NCI-H2029 (cell line): ENCODE measurements at places on chromosomes 7 and 10.

- DNase-seq, result peak; percentile 8
These were observed 744 bp downstream of the PPRC1 start for GRCh38 chr10:102133373-102134195.

GRCh38 chr10:30422981-30423654, 10.9 kb upstream of the MAP3K8 start:
- DNase-seq, result no peak

GRCh38 chr10:50561816-50562215, 61.9 kb downstream of the SGMS1 start:
- no peak for DNase-seq

GRCh38 chr10:78815702-78816334, 252.9 kb upstream of the ZMIZ1 start:
- no peak for DNase-seq

GRCh38 chr10:53314876-53315275, 542.3 kb upstream of the MBL2 start:
- no peak for DNase-seq

DNA sequence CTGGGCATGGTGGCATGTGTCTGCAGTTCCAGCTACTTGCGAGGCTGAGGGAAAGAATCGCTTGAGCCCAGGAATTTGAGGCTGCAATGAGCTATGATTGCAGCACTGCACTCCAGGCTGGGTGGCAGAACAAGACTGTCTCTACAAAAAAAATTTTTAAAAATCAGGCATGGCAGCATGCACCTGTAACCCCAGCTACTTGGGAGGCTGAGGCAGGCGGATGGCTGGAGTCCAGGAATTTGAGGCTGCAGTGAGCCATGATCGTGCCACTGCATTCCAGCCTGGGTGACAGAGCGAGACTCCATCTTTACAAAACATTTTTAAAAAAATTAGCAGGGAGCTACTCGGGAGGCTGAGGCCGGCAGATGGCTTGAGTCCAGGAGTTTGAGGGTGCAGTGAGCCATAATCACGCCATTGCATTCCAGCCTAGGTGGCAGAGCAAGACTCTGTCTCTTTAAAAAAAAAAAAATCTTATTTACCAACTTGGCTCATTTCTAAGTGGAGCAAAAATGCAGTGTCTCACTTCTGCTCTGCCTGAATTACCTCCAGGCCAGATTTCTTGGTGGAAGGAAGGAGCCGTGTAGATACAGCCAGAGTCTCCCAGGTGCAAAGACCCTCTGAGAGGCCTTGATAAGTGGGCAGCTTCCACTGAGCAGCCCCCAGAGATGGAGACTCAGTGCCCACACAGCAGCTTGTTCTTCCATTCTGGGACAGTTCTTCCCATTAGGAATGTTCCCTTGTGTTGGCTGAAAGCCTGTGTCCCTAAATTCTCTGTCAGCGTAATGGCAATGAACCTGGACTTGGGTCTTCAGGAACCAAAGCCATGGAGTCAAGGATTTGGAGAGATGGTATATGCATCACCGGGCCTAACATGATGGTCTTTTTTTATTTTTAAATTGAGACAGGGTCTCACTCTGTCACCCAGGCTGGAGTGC, 30.0 kb downstream of the GTF2IRD1 start:
- no peak for DNase-seq

DNA sequence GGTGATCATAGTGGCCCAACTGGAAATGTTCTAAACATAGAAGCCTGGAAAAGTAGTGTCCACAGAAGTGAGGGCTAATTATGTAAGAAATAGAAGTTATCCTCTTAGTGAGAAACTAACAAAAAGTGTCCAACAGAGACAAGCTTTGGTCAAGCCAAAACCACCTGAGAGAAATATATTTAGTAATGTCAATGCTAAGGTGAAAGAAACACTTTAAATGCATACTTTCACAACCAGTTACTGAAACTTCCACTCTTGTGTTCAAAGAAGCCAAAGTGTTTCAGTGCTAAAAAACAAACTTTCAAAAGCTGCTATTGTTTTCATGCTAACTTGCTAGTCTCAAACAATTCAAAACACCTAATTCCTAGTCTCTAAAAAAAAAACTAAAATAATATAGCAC, 18.1 kb downstream of the RAB11FIP2 start:
- no peak for DNase-seq

GRCh38 chr10:119283818-119284217, 76.4 kb downstream of the GRK5 start:
- no peak for DNase-seq

DNA sequence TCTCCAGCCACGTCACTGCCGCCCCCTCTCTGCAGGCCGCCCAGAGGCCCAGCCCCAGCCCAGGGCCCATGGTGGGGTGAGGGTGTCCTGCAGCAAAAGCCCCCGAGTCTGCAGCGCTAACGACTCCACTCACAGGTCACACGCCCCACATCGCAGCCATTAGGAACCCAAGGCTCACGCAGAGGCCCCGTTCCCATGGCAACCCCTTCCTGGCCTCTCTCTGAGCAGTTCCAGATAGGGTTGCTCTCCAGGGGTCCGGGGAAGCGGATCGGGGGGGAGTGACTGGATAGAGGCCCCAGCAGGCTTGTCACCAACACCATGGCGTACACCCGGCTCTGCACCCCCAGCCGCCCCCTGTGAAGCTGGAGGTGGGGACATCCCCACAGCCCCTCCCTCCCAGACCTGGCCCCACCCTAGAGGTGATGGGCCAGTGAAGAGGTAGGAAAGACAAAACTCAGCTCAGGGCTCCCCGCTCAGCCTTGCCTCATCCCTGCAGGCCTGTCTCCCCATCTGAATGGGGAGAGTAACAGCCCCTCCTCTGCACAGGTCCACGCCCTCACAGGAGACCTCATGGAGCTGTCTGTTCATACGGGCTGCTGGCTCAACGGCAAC, 41.2 kb downstream of the TNRC18 start:
- no peak for DNase-seq

GRCh38 chr10:131533846-131534526, 222.5 kb upstream of the TCERG1L start:
- DNase-seq, result no peak

- DNase-seq, result peak; percentile 47
These were observed at the start of gene AMPH for GRCh38 chr7:38630720-38631673. Gene AMPH (minus strand): TSS chr7:38631373. CDS start chr7:38631351, 22 bp downstream.

DNA sequence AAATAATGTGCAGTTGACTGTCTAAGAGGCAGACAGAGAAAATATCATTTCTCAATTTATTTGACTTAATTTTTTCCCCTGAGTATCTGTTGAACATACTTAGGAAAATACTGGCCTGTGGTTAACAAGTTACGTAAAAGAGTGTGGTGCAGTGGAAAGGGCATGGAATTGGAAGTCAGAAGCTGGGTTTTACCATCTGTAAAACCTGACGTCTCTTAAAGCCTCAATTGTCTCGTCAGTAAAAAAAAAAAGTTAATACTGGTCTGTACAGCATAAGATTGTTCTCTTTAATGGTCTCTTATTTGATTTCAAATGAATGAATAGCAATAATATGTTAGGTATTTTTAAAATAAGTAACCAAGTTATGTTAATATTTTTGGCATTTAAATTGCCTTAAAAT, 67.8 kb downstream of the PHTF2 start:
- DNase-seq, result no peak

- no peak for DNase-seq
These were observed 33.9 kb downstream of the DNAJC1 start for GRCh38 chr10:21969326-21970287.

DNA sequence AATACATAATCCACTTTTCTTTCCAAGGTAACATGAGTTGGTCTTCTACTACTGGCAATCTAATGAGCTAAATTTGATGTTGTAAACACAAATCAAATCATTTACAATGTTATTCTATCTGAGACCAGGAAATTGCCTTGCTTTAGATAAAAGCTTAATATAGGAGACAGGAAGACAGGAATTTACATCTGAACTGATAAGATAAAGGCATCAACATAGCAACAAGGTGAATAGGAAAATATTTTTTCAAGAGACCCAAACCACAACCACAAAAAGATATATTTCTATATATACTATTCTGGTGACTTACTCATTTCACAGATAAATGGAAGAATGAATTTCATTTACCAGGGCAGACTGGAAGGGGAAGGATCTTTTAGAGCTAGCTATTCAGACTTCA, 46.3 kb upstream of the CALCR start:
- DNase-seq, result no peak

DNA sequence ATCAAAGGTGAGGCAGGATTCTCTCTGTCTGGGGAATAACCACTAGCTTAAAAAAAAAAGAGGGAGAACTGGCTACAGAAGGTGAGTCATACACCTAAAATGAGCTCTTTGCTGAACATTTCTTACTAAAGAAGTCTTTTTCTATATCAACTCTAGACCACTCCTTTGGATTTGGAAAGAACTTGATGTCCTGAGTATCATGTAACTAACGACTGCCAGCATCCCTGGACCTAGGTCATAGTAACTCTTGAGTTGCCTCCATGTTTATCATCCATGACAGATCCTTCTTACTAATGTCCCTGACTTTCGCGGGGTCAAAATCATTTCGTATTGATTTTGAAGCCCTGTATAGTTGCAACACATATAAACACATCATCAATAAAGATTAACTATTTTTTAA, 89.1 kb downstream of the CNOT4 start:
- DNase-seq, result no peak

DNA sequence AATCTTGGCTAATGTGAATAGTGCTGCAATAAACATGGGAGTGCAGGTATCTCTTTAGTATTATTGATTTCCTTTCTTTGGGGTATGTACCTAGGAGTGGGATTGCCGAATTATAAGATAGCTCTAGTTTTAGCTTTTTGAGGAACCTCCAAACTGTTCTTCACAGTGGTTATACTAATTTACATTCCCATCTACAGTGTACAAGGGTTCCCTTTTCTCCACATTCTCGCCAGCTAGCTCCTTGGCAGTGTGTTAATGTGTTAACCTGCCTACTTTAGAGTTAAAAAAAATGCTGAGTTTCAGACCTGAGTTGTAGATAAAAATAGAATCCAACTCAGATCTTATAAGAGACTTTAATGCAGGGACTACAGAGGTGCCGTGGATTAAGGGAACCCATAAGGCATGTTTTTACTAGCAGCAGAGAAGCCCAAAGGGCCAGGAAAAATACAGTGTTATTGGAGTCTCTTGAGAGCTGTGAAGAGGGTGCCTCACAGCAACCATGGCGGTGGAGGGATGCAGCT, 35.4 kb downstream of the CDK13 start:
- no peak for DNase-seq

- DNase-seq, result no peak
These were observed 100.8 kb upstream of the STK17A start for GRCh38 chr7:43481902-43482678.

DNA sequence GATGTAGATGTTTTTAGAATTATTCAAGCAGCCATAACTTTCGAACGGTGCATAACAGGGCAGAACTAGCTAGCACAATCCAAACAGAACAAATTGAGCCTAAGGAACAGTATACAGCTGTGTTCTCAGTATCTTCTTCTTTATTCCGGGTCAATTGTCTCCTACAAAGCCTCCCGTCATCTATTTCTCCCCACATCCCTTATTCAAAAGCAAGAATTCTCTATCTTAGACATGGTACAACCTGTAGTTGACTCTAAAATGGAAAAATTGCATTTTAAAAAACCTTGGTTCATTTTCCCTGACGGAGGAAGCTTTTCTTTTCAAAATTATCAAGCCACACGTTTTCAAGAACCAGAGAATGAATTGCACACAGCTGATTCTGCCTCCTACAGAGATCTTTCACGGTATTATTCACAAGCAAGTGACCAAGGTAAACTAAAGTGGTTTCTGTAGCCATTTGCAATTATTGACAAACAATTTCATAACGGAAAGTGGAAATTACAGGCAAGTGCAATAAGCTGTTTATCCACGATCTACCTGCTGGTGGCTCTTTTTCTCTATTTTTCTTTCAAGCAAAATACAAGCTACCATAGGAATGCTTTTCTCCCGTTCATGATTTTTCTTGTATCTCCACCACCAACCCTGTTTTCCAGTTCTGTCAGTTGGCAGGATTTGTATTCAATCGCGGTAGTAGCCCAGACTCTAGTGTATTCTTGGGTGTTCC, 2.3 kb downstream of the GRM8 start:
- no peak for DNase-seq

DNA sequence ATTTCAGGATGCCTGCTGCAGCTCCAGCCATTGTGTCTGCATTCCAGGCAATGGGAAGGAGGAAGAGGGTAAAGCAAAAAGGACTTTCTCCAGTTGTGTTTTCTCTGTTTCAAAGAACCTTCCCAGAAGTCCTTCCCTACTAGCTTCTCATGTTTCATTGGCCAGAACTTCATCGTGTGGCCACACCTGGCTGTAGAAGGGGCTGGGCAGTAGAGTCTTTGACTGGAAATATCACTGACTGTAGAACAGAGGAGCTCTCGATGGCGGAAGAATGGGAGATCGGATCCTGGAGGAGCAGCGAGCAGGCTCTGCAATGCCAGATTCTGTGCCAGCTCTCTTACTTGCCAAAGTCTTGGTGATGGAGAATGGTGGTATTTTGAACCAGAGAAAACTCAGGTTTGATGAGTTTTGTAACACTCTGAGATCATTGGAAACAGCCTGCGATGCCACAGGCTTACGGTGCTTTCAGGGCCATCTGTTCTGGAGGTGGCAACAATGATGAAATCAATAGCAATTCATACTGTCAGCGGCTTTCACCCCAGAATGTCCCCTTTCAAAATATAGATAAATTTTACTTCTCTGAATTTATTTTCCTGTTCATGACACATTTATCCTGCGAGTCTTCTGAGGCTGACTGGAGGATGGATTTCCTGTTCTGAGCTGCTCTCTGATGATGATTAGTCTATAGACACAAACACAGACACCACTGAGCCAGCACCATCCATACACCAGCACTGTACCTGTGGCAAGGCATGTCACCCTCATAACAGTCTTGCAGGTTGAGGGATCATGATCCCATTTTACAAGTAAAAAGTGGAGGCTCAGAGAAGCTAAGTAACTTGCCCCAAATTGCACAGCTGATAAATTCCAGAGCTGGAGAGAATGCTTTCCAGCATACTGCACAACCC, 204.2 kb downstream of the EMX2 start:
- no peak for DNase-seq

DNA sequence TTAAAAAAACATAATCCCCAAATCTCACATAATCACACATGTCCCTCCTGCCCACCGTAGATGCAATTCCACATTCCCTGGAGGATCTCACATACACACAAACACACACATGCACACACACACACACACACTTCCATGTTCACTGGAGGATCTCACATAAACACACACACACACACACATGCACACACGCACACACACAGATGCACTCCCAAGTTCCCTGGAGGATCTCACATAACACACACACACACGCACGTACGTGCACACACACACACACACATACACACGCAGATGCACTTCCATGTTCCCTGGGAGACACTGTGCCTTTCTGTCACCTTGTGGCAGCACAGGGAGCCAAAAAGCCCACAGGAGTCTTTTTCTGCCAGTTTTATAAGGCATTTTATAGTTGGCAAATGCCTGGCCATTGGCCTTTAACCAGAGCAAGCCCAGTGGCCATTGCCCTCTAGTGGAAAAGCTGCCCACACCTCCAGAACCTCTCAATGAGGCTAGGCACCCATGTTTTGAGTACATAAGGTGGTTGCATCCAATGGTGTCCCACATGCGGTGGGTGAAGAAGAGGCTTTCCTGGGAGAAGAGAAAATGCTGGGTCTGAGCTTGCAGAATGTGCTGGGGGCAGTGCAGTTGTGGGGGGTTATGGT, 115.4 kb upstream of the ACBD5 start:
- no peak for DNase-seq
